ENCODE measurements at places on chromosomes 5 and 9. TPM values are rescaled to one million over a fixed set of nuclear protein-coding genes. Genes with fewer than 3 reads are reported as not detected.

SUB1 gene
- total RNA-seq, result 373 TPM

ECM2 gene
- total RNA-seq, result 1.00 TPM

TRPM3 gene
- 0.77 TPM for total RNA-seq

SLC36A3 gene
- not detected for total RNA-seq

GLRA1 gene
- total RNA-seq, result not detected

ZFP62 gene
- total RNA-seq, result 24.1 TPM

OR1J1 gene
- total RNA-seq, result not detected

BNC2 gene
- total RNA-seq, result 33.9 TPM

SOHLH1 gene
- total RNA-seq, result not detected

SLC46A2 gene
- total RNA-seq, result not detected

DIPK1B gene
- 1.1 TPM for total RNA-seq

EXOSC2 gene
- total RNA-seq, result 77.2 TPM

BRINP1 gene
- total RNA-seq, result 2.3 TPM

GPX8 gene
- 126 TPM for total RNA-seq

C5orf58 gene
- not detected for total RNA-seq

CNOT8 gene
- total RNA-seq, result 59.3 TPM

TEX48 gene
- not detected for total RNA-seq

OR1J2 gene
- total RNA-seq, result not detected

NOTCH1 gene
- 24.4 TPM for total RNA-seq

OTP gene
- not detected for total RNA-seq

BTNL8 gene
- not detected for total RNA-seq

NMUR2 gene
- not detected for total RNA-seq

PCDHB2 gene
- total RNA-seq, result 2.0 TPM

LCN1 gene
- total RNA-seq, result not detected

SPATA31A3 gene
- not detected for total RNA-seq

IL5 gene
- not detected for total RNA-seq

IL6ST gene
- total RNA-seq, result 517 TPM

IL11RA gene
- 5.8 TPM for total RNA-seq

MARCHF3 gene
- 10.7 TPM for total RNA-seq

SHISAL2B gene
- not detected for total RNA-seq

GFPT2 gene
- 24.2 TPM for total RNA-seq

NR6A1 gene
- 1.3 TPM for total RNA-seq

IFNA10 gene
- total RNA-seq, result not detected

IRX4 gene
- not detected for total RNA-seq

SPATA31E1 gene
- under 0.01 TPM for total RNA-seq

PCDHB7 gene
- total RNA-seq, result 0.11 TPM

DENND4C gene
- 80.3 TPM for total RNA-seq

DMRT3 gene
- total RNA-seq, result not detected

PRLR gene
- total RNA-seq, result 1.2 TPM

TRIP13 gene
- 86.3 TPM for total RNA-seq

ADGRV1 gene
- 0.25 TPM for total RNA-seq

SCGB3A2 gene
- total RNA-seq, result not detected

All from uterine smooth muscle cell (primary cell).